Tibial nerve (tissue), 4 donors: ENCODE measurements at places on chromosomes 12 and 14.

DNA sequence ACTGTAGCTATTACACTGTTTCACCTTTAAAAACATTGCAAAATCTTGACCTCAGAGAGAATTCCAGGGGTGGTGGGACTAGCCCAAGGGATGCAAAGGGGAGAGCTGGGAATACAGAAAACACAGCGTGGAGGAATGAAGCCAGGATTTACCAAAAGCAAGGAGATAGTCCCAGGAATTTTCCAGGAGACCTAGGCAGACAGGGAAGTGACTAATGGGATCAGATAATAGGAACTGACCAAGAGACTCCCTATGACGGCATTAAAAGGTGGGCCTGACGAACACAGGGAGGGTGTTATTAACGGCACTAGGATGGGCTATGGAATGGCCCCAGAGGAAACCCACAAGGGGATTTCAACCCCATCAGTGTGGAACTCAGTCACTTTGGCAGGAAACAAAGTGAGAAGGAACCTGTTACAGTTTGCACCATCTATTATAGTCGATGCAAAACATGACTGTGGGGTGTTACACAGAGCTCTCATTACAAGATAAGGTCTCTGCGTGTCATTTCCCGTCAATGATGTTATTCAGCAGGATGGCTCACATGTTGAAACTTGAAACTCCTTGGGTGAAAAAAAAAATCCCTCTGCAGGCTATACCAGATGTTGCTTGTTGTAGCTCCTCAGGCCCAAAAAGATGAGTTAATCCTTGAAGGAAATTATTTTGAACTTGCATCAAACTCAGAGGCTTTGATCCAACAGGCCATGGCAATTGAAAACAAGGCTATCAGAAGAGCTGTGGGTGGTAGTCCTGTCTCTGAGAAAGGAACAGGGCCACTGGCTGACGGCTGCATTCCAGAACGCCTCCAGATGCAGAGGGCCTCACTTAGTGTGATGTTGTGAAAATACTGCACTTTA, 58.7 kb downstream of the DRAM1 start:
- DNase-seq, result peak; percentile 21

DNA sequence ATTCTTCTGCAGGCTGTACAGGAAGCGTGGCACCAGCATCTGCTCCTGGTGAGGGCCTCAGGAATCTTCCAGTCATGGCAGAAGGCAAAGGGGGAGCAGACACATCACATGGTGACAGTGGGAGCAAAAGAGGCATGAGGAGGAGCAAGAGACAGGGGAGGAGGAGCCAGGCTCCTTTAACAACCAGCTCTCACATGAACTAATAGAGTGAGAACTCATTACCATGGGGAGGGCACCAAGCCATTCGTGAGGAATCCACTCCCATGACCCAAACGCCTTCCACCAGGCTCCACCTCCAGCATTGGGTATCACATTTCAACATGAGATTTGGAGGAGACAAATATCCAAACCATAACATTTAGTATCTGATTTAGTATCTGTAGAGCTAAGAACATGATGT, 14.7 kb upstream of the TRIM9 start:
- no peak for DNase-seq

GRCh38 chr12:108313241-108313605, 25.9 kb downstream of the CMKLR1 start:
- DNase-seq, result no peak

- DNase-seq, result no peak
These were observed 64.0 kb downstream of the IQSEC3 start for GRCh38 chr12:130519-130918.

GRCh38 chr12:120264086-120264903, 1.2 kb downstream of the PXN start:
- DNase-seq, result no peak

- no peak for DNase-seq
These were observed 353.9 kb downstream of the PCNX1 start for GRCh38 chr14:71261206-71261605.

DNA sequence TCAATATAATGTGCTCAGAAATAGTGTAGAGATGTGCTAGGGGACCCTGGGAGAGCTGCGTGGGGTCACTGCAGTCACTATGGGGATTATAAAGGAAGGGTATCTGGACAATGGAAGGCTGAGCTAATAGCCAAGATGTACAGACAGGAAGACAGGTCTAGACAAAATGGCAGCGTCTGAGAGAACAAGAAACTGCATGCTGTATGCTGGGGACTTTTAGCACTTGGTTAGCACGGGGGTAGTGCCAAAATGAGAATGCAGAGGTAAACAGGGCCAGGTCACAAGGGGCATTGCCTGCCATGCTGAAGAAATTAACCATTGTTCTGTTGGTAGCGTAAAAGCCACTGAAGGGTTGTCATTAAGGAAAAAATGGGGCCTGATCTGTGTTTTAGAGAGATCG, 308.2 kb downstream of the EMP1 start:
- DNase-seq, result no peak

DNA sequence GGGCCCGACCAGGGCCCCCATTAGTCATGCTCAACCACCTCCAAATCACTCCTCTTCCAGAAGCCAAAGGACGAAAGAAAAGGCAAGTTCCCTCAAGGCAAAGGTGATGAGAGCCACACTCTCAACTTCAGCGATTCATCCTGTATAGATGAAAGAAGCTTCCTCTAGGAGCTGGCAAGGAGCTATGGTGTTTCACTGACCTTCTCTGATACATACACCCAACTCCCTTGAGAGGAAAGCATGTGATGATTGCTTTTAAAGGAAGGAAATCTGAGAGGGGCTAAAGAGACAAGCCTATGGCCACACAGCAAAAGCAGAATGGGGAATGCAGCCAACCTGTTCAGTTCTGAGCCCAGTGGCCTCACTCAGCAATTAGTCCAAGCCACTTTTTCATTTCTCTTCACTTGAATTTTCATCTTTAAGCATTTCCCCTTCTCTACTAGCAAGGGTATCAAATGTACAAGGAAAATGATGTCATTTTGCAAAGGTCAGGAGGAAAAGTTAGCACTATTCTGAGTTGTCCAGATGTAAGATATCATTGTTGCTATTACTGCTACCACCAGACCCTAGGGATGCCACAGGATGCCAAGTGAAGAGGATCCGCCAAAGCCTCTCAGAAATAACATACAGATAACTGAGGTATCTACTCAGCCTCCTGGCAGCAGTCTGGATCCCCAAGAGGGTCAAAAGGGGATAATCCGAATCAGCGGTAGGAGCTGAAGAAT, 82.5 kb downstream of the MAP3K9 start:
- DNase-seq, result no peak

DNA sequence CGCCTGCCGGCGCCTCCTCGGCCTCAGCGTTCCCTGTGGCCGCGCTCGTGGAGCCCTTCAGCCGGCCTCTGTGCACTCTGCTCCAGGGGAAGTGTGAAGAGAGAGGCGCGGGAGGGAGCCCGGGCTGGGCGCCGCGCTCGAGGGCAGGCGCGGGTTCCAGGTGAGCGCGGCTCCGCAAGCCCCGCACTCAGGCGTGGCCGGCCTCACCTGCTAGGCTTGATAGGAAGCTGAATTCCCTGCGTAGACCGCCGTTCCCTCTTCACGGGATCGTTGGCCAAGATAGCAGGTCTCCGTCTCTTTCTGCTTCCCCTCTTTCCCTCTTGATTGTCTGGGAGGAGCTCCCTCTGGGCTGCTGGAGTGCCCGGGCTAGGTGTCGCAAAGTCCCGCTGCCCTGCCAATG, 89.7 kb downstream of the ASCL4 start:
- DNase-seq, result no peak

DNA sequence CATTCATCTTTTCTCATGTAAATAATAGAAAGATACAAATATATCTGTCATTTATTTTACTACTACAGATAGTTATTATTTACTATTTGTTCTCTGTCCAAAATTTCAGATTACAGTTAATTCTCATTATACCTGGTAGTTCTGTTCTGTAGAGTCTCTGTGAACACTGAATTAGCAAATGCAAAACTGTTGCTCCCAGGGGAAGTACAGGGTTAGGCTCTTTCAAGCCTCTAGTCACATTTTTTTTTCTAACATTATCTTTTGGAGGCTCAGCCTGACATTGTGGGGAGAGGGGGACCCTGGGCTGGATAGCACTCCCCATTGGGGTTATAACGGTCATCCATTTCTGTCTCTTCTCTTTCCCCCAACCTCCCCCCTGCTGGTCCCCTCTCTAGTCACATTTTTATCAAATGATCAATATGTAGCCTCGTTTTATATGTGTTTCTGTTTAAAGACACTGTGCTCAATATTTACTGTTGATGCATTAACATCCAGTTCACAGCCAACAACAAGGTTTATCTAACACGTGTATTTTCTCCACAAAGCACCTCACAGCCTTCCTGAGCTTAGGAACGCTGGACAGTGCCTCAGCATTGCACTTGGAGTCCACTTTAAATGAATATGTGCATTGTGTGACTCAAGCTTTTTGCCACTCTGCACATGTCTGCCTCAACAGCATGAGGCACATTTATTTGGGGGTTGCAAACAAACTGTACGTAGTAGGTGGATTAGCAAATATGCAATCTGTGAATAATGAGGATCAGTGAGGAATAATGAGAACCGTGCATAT, 4.7 kb downstream of the SMCO2 start:
- DNase-seq, result no peak

DNA sequence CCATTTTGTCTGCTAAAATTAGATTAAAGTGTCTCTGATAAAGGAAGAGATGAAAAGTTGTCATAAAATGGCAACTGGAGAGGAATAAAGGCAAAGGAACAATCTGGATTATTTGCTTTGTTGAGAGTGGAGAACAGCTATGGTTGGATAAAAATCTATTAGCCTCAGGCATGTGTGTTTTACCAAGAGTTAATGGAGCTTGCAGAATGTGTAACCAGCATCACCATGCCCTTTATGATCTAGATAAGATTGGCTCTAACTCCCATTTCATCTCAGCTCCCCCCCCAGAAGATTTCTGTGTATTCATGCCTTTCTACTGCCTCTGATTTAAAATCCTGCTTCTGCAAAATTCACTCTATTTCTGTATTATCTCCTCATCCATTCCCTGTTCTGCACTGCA, 93.8 kb downstream of the GALC start:
- no peak for DNase-seq

DNA sequence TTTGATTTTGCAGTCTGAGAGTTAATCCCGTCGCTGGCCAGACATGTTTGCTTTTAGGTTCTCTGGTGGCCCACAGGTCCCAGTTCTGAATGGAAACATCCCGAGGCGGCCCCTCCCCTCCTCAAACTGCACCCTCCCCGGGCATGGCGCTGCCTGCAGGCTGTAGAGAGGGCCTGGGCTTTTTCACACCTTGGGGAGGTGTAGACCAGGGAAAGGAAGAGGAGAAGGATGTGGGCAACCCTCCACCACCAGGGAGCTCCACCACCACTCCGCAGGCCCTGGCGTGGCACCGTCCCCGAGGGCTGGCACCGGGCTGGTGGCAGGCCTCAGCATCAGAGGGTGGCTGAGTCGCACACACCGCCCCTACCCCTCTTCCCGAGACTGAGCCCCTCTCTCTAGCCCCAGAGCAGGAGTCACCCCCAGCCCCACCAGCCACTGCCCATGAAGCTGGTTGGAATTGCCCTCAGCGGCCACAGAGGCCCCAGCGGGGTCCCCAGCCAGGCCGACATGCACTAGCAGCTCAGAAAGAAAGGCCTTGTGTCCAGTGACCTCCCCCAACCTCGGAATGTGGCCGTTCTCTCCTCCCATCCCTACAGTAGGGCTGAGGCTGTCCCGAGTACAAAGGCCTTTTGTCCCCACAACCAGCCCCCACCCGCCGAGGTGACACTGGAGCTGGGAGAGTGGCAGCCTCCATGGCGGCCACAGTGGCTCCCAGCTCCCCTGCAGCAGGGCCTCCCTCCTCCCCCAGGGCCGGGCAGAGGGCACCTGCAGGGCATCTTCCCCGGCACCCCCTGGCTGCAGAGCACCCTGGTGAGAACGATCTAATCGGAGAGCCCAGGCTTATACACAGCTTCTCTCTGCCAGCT, 23.5 kb upstream of the INF2 start:
- no peak for DNase-seq

DNA sequence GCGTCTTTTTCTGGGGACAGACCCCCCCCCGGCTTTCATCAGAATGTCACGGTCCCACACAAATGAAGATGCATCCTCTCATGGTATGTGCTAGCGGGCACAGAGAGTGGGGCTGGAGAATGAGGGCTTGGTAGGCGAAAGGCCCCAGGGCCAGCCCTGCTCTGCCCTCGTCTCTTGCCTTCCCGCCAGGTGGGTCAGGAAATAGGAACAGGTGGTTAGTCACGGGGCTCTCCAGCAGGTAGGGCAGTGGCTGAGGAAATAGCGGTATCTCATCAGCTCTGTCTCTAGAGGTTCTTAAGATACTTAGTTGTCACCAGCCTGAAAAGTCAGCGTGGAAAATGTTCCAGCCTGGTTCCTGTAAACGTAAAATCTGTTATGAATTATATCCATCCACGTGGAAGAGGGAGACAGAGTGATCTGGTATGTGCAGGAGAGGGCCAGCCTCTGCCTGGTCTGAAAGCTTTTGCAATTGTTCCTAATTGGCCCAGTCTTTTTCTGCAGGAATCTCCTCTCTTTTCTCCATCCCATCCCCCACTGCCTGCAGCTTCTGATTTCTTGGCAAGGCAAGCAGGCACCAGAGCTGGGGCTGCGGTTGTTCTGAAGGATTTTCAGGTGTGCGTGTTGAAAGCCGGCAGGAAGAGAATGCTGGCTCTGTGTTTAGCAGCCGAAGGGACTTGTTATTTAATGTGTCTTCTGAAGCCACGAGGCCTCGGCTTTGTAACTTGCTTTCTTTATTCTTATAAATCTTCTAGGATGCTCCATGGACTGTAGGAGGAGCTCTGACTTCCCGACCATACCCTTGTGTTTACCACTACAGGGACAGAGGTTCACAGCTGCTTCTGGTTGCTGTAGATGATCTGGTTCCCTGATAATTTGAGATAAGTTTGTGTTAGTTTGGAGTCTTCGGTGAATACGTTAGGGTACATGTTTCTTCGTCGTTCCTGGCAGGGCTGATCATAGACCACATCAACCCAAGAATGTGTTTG, 131.1 kb downstream of the CACNA1C start:
- no peak for DNase-seq
